Activated CD4-positive, alpha-beta memory T cell treated with anti-CD3 and anti-CD28 coated beads, Interleukin-2, amount 10 ng/mL, durations not matched to agents 7 days and 5 days (primary cell): ENCODE measurements at places on chromosomes 7 and 10. TPM values are rescaled to one million over a fixed set of nuclear protein-coding genes. Genes with fewer than 3 reads are reported as not detected.

DNA sequence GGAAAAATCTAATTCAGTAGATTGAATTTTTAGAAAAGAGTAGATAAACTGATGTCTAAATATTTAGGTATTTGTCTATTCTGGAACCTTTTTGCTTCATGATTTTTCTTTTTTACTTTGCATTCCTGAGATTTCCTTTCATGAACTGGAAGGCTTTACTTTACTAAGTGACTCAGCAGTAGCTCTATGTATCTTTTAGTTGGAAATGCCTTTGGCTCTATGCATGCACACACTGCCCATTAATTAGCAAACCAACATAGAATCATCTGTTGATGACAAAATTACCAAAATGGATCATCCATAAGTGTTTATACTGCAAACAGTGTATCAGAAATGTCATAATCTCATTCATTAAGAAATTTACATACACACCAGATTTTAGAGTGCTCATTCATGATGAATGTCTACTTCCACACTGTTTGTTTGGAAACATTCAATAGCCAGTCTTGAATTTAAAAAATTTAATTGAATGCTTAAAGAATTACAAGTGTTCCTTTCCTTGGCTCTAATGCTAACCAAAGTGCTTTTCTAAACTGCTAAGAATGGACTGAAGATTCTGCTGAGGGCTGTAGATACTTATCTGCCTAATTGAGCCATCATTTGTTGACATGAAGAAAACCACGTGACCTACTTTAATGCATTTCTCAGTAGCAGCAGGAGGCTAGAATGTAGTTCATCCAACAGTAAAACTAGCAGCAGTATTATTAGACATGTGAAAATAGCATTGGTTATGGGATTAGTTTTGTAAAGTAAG, 282.0 kb downstream of the ADK start:
- no peak for DNase-seq

DNA sequence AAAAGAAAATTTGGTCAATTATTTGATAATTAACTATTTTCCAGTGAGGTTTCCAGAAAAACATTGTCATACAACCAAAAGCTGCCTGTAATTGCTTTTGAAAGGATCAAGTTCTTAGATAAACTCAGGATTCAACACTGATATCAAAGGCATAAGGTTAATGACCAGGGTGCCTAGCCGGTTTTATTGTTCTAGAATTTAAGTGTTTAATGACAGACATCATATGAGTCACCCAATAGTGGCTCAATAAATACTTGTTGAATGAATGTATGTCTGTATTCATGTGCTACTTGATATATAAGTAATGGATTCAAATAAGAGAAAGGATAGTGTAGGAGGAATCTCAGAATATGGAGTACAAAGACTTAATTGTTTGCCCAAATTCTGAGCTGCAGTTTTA, 196.1 kb upstream of the LRGUK start:
- DNase-seq: no peak

- no peak for DNase-seq
Measured at GRCh38 chr7:133121175-133121844, 39.4 kb upstream of the CHCHD3 start.

GRCh38 chr7:70217571-70217970, 619.3 kb downstream of the AUTS2 start:
- DNase-seq: no peak

- DNase-seq: no peak
Measured at GRCh38 chr7:131225619-131226513, 101.8 kb upstream of the MKLN1 start.

DNA sequence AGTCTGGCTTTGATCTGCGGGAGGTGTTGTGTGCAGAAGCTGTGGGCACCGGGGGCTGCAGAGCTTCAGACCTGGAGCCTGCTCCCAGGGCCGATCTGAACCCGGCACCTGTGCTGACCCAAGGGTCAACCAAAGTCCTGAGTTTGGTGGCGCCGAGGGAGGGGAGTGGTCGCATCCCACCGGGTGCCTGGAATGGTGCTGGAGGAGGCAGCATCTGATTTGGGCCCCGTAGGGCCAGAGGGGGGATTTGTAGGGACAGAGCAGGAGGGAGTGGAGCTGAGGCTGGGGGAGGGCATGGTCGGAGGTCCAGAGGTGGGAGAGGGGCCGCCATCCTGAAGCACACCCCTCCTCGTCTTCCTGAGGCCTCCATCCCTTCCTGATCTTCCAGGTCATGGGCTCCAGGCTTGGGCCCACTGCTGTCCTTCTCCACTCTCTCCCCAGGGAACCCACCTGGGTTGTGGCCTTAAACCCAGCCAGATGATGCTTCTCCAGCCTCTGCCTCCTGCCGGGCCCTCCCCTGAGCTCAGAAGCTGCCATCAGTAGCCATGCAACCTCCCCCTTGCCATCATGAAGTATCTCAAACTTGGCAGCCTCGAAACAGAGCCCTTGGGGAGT, 112.9 kb downstream of the LHPP start:
- DNase-seq: no peak

DNA sequence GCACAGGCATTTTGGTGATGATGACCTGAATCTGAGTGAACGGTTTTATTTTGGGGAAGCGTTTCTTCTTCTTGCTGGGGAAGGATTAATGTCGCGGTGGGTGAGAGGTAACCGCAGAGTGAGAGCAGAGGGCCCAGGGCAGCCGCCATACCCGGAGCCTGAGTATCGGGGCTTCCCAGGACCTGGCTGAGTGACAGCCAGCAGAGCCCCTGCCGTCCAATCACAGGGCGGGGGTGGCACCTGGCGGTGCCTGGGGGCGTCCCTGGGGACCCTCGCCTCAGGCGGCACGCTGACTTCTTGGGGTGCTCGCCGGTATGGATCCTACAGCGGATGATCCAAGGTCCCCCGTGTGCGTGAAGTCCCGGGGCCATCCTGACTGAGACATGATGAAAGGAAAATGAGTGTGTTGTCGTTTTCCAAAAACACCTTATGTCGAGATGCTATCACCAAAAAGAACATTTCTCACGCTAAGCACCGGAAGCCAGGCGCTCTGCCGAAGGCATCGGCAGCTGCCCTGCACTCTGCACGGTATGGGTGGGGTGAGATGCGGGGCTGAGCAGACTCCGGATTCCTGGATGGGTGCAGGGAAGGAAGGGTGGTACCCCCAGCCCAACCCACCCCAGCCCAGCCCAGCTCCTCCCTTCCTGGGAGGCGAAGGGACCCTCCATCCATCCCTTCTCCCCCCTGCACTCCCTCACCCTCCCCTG, 227.9 kb upstream of the SHH start:
- no peak for DNase-seq

- DNase-seq: peak; percentile 60
Measured at GRCh38 chr7:35424869-35425495, 171.1 kb upstream of the TBX20 start.

DNA sequence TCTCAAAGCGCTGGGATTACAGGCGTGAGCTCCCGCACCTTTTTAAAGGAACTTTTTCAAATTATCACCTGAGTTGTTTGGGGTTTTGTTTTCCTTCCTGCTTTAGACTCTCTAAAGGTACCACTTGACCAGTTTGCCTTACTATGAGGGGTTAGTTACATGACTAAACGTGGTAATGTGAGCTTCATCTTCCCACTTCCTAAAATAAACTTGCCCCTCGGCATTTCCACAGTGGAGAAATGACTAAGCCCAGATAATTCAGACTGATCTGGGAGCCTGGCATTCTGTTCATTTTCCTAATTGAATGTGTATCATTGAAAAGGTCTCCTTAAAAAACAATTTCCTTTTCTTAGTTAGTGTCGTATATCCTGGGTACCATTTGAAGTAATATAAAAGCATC, 163.4 kb downstream of the PLXDC2 start:
- no peak for DNase-seq

DNA sequence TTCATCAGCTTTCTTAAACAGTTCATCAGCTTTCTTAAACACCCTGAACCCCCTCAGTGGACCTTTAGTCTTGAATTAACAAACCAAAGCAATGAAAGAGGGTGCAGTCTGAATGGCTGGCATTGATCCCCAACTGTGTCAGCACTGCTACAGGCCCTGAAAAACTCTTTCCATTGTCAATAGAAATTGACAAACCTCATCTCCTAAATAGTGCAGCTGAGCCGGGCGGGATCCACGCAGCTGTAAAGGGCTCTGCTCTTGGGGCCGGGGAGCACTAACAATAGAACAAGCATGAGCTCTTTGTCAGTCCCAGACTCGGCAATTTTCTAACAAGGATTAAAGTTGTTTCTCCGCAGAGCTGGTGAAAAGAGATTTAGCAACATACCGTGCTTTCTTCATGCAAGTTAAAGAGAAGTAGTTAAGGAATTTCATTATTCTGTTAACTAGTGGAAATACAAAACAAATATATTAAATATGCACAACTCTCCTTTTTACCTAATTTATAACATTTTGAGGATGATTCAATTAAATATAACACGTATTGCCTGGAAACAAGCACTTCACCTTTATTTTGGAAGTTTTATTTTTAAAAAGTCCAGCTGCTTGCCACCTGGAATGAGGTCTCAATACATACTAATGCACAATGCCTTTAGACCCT, 24.7 kb upstream of the FEZF1 start:
- no peak for DNase-seq

DNA sequence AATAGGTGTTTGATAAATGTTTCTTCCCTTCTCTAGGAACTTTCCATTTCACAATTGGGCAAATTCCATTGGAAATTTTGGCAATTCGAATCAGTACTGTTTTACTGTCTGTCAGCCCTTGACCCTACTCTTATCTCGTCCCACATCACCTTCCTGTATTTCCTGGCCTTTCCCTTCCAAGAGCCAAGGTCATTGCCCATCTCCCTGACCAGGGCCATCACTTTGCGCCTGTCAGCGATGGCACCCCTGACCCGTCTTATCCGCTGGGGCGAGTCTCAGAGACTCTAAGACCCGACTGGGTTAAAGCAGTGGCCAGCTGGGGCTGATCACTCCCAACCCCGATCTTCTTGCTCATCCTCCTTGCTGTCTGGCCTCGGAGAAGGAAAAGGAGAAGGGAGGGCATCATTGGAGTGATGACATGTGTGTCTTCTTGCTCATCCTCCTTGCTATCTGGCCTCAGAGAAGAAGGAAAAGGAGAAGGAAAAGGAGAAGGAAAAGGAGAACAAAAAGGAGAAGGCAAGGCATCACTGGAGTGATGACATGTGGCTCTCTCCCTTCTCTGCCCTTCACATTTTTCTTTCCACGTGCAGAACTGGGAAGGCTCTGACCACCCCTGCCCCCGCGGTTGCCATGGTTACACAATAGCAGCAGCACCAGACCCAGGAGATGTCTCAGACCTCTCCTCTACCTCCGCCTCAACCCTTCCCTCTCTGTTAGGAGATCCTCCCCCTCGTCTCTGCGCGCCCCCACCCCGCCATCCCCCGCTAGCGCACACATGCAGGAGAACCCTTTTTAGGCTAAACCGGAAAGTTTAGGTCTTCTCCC, 2.0 kb downstream of the SEMA3D start:
- no peak for DNase-seq

- no peak for DNase-seq
Measured at GRCh38 chr7:47581804-47582763, at the start of gene TNS3. Gene TNS3 (minus strand): TSS chr7:47582111. CDS start chr7:47439636, 142,475 bp downstream.

GRCh38 chr10:34723750-34724149, 91.3 kb downstream of the PARD3 start:
- no peak for DNase-seq

DNA sequence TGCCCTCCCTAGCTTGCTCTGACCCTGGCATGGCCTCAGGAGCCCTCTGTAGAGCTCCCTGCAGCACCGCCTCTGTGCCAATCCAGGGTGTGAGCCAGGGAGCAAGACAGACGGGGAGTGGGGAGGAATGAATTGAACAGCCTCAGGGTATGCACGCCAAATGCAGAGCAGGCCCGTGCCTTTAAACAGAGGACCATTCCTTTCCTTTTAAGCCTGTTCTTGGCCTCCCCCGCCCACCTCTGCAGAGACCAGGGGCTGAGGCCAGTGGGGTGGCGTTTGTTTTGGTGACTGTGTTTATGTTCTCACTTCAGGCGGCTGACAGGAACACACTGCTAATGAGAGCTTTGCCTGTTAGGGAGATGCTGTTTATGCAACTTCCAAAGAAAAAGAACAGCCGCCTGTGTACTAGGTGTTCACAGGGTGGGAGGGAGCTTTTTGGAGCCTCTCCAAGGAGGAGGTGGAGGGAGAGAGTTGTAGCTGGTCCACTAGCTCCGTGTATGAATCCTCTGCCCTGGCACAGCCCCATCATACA, 528.1 kb upstream of the DPP6 start:
- DNase-seq: no peak

- no peak for DNase-seq
Measured at GRCh38 chr10:78579995-78580394, 488.8 kb upstream of the ZMIZ1 start.

The EEPD1 gene
- 8.5 TPM for total RNA-seq
